ENCODE measurements at places on chromosomes 5 and 9.
A peak's percentile ranks its signal among the peaks of the same experiment; 100 is the strongest.

DNA sequence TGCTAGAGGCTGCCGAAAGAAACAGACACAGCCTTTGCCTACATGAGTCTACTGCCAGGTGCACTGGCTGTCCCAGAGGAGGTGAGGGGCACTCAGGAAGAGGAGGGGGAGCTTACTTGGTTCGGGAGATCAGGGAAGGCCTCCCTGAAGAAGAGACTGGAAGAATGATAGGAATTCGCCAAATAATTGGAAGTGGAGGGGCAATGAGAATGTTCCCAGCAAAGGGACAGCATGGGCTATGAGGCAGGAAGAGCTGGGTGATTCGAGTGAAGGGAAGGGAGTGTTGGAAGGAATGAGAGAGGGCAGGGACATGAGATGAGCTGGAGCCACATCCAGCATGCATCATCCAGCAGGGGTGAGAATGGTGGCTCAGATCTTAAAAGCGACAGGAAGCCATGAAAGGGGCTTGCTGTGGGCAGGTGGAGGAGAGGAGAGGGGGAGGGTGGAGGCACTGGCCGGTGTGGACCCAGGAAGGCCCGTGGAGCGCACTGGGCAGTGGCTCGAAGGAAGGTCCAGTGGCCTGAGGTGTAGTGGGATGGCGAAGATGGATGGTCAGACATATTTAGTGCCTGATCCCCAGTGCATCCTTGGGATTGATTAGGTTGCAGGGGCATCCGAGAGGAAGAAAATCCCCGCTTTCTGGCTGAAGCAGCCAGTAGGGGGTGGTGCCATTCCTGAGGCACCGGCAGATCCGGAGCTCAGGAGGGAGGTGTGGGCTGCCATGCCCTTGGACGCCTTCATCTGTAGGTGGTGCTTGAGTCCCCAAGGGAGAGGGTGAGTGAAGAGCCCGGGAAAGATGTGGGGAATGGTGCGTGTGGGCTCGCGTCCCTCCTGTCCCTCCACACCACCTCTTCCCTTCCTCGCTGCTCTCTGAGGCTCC, 53.5 kb upstream of the GARNL3 start:
- no peak for DNase-seq

DNA sequence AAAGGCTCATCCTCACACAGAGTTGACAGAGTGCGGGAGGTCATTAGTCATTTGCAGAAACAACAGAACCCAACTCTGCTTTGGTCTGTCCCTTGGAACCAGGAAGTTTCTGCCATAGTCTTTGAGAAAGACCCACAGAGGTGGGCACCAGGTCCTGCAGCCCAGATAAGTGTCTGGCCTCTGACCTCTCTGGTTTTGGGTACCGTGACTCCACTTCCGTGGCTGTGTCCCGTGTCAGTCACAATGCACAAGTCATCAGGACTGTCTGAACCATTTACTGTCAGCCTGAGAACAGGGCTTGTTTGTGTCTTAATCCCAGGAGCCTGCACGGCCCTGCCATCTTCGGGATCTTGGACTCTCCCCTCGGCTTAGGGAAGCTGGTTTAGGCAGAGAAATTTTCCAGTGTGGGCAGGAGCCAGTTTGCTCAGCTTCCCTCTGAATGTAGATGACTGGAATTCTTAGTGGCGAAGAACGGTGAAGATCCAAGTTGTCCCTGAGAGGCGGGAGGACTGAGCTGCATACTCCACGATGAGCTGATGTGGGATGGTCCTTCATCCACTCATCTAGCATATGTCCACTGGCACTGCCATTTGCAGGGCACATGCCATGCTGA, 11.9 kb downstream of the GSN start:
- peak; percentile 73 for DNase-seq

DNA sequence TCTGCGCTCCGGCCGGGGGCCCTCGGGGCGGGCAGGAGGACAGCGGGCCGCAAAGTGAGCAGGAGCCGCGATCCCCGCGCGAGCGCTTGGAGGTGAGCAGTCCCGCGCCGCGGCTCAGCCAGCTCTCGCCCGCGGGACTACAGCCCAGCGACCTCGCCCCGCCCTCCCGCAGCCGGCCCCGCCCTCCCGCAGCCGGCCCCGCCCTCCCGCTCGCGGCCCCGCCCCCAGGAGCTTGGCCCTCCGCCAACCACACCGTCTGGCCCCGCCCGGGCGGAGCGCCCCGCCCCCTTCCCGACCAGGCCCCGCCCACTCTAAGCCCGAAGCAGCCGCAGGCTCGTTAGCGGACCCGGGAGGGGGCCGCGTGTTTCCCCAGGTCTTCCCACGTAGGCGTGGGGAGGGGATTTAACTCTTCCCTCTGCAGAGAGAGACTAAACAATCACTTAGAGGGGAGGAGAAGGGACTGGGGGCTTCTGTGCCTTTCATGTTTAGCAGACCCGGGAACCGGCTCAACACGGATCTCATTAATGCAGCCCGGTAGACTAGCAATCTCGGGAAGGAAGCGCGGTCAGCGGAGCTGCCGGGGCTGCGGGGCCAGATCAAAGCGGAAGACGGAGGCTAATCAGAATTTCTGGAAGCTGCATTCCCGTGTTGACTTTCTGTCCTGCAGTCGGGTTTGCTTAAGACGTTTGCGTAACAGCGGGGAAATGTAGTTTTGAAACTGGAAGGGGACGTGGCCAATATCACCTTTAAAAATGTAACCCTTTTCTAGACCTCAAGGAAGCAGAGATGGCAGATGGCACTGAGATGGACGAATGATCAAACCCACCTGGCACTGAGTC, at the start of gene MYO10:
Gene MYO10 (minus strand): TSS at position 139 of the 839 bp plus-strand sequence. CDS start 480 bp downstream, outside the sequence.
- peak; percentile 80 for DNase-seq

GRCh38 chr9:73269430-73270101, 117.9 kb downstream of the ANXA1 start:
- DNase-seq, result no peak

DNA sequence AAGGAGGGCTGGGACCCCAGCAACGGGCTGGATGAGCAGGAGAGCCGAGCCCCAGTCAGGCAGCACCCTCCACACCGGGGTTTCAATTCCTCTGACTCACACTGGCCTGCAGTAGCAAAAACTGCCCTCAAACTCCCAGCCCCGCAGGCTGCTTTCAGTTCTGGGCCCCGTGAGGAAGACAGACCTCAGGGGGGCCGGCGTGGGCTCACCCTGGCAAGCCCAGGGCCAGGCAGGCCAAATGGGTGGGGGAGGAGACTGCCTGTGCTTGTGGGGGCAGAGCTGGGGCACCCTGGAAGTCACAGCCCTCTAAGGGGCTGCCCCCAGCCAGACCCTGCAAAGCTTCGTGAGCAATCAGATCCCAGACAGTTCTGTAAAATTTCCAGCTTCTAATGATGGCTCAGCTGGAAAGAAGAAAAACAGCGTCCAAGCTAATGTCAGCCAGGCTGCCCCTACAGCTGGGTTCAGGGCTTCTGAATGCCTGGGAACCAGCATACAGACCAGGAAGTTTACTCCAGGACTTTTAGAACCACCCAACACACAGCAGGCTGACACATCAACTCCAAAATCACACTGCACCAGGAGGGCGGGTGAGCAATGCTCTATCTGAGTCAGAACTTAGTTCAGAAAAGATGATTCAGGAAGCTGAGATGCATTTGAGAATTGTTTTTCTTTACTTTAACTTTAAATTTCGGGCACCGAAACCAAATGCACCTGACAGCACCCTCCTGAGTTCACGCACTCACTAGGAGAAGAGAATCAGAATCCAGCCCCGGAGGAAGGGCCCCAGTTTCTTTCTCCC, 34.7 kb downstream of the LPCAT1 start:
- no peak for DNase-seq

DNA sequence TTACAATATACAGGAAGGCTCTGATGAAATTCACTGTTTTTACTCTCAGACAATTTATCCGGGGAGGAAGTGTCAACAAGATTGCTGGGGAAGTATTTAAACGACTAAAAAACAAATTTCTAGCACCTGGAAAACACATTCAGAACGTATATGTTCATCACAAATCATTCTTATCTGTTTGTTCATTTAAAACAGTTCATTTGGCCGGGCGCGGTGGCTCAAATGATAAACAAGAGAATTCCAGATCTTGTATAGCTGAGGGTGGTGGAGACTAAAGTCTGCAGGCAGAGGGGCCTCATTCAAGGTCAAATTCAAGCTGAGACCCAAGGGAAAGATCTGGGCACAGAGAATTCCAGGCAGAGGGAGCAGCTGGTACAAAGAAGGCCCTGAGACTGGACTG, 90.0 kb downstream of the STK10 start:
- DNase-seq, result no peak

GRCh38 chr5:53929570-53929969, 369.1 kb downstream of the NDUFS4 start:
- no peak for DNase-seq

DNA sequence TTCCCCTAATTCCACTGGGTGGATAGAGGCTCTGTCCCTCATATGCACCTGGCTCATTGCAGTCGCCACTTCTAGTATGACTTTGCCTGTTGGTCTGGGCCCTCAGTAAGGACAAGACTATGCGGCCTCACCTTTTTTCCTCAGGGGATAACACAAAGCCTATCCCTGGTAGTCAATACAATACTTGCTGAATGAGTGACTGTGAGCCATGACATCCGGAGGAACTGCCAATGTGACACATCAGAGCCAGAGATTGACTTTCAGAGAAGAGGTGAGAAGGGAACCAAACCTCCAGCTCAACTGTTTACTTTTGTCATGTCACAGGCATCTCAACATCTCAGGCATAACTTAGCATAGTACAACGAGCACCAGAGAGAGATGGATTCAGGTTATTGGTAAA, 371.3 kb downstream of the DMRT2 start:
- no peak for DNase-seq

GRCh38 chr9:125593581-125594222, 113.3 kb downstream of the MAPKAP1 start:
- no peak for DNase-seq
